ENCODE measurements at places on chromosomes 5 and 9.

DNA sequence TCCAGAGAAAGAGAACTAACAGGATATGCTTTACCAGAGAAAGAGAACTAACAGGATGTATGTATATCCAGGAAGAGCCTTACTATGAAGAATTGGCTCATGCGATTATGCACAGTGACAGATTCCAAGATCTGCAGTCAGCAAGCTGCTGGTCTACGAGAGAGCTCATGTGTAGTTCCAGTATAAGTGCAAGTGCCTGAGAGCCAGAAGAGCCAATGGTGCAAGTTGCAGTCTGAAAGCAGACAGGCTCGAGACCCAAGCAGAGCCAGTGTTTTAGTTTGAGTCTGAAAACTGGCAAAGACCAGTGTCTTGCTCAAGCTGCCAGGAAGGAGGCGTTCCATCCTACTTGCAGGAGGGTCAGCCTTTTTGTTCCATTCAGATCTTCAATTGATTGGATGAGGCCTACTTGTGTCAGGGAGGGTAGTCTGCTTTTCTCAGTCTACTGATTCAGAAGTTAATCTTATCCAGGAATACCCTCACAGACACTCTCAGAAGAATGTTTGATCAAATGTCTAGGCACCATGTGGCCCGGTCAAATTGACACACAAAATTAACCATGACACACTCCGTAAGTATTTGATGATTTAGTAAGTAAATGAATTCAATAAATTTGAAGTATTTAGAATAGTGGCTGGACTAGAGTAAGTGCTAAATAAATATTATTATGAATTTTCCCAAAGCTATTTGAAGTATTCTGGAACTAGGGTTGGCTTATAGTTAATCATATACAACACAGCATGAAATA is 372.1 kb upstream of the SGCD start:
- DNase-seq = no peak

GRCh38 chr5:157548513-157549282 is 26.9 kb downstream of the ADAM19 start:
- peak; percentile 41 for DNase-seq

DNA sequence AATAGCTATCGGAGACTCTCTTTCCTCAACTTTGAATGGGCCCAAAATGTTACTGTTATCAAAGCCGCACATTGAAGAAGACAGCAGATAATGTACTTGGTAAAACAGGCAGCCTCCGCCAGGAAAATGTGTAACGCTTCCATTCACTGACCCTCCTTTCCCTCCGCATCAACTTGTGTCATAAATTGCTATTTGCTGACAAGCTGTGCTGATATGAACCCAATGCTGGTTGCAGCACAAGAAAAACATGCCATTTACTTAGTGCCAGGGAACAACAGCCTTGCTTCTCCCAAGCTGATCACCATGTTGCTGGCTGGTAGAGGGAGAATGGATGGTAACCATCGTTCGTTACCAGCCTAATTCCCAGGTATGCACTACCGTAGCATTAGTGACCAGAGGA is 162.6 kb upstream of the PPP1R2B start:
- DNase-seq = no peak

GRCh38 chr5:14305045-14305444 is 161.9 kb downstream of the TRIO start:
- DNase-seq = no peak

DNA sequence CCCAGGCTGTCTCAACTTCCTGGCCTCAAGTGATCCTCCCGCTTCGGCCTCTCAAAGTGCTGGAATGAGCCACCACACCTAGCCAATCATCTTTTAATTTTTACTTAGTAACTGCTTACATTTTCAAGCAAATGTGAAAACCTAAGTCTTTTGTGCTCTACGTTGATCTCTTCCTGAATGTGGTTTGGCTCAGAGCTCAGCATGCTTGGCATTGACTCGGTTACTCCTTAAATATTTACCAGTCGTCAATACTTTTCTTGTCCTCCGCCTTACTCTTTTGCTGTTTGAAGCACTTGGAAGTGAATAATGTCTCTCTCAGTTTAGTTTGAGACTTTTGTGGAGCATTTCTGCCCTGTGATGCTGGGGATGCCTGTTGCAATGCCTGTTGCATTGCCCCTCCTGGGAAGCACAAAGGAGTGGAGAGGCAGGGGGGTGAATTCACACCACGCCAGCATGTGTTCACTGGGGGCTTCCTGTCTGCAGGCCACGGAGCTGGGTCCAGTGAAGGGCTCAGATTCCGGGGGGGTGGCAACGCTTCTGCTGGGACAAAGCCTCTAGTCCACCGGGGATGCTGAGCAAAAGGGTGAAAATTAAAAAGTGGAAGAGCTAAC is 13.1 kb upstream of the TENT4A start:
- no peak for DNase-seq

DNA sequence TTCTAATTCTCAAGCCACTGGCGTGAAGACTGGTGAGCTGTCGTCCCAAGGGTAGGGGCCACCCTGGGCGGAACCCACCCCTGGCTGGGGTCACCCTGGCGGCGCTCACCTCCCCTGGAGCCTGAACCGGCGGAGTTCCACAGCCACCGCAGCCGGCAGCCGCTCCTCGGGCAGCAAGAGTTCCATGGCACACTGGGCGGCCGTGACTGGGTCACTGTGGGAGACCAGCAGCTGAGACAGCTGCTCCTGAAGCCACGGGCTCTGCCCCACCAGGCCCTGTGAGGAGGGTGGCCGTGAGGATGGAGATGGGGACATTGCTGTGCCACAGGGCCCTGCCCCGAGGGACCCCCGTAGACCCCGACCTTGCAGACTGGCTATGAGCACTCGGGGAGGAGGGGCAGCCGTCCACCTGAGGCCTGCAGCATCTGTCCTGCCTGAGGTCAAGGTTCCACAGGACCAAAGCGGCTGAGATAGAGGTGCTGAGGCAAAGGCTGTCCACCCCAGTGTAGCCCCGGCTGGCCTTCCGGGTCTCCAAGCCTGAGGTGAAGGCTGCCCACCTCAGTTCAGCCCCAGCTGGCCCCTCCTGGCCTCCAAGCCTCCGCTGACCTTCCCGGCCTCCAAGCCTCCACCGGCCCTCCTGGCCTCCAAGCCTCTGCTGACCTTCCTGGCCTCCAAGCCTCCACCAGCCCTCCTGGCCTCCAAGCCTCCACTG is 50.6 kb upstream of the NRARP start:
- DNase-seq = no peak

DNA sequence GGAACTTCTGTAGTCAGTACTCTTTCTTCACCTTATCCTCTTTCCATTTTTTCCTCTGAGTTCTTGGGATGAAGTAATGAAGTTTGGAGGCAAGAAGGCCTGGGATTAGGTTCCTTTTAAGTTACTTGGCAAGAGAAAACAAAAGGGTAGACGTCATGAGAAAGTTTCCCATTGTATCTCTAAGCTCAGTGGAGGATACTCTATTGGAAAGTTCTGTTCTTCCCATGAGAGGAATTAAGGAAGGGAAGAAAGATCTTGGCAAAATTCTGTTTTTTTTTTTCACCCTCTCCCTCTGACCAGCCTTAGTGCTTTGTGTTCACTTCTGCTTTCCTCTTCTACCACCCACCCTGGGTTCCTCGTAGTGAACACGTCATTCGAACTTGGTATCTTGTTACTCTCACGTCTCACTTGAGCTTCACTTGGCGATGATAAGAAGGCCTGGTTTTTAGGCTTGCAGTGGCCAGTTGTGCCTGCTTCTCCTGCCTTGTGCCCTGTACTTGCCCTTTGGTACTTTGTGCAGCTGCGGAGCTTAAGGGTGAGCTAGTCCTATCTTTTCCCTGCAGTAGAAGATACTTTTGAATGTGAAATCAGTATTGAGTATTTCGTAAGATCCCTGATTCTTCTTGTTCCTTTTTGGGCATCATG is 67.0 kb downstream of the ARHGAP26 start:
- no peak for DNase-seq

- DNase-seq = no peak
These were observed 25.3 kb upstream of the PANK3 start for GRCh38 chr5:168604436-168604835.

DNA sequence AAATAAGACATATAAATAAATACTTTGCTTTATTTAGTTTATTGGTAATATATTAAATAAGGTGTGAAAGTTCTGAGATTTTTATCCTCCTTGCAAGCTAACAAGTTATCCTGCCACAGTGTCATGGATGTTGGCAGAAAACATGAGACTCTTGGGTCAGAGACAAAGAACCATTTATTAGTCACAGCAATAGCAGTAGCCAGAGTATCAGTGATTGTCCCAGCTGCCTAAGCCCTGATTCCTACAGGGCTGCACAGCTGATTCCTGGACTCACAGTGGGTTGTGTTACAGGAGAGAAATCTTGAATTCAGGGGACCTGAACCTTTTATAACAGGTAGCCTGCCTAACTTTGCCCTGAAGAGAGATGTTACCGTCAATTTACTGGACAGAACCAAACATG is 304.5 kb upstream of the ZNF608 start:
- DNase-seq = no peak

Data from SW480 (cell line).